GM23338 (cell line): ENCODE measurements at places on chromosomes 2 and 18. TPM values are rescaled to one million over a fixed set of nuclear protein-coding genes. Genes with fewer than 3 reads are reported as not detected.

Gene LHCGR
- polyA plus RNA-seq, result 0.54 and 0.66 TPM in 2 replicates

Gene PROC
- polyA plus RNA-seq, result 2.4 and 2.7 TPM in 2 replicates

Gene ACP1
- polyA plus RNA-seq, result 263 and 281 TPM in 2 replicates

Gene PROM2
- 1.1 and 2.1 TPM in 2 replicates for polyA plus RNA-seq

Gene COPS8
- polyA plus RNA-seq, result 105 and 120 TPM in 2 replicates

Gene CRYGD
- polyA plus RNA-seq, result 22.6 and 23.9 TPM in 2 replicates

Gene CLEC4F
- polyA plus RNA-seq, result not detected in 2 replicates

Gene APLF
- 2.4 and 3.0 TPM in 2 replicates for polyA plus RNA-seq

Gene CYP20A1
- polyA plus RNA-seq, result 12.2 and 17.0 TPM in 2 replicates

Gene KCNG3
- polyA plus RNA-seq, result 2.2 and 2.5 TPM in 2 replicates

Gene OBSL1
- polyA plus RNA-seq, result 94.9 and 102 TPM in 2 replicates

Gene GLS
- 38.1 and 43.2 TPM in 2 replicates for polyA plus RNA-seq

Gene CCDC142
- 5.1 and 5.8 TPM in 2 replicates for polyA plus RNA-seq

Gene C2orf15
- polyA plus RNA-seq, result 6.4 and 7.9 TPM in 2 replicates

Gene SRD5A2
- polyA plus RNA-seq, result 0.05 TPM in 1 of 2 replicates, not detected in the other
